ENCODE measurements at places on chromosomes 11 and 22.

DNA sequence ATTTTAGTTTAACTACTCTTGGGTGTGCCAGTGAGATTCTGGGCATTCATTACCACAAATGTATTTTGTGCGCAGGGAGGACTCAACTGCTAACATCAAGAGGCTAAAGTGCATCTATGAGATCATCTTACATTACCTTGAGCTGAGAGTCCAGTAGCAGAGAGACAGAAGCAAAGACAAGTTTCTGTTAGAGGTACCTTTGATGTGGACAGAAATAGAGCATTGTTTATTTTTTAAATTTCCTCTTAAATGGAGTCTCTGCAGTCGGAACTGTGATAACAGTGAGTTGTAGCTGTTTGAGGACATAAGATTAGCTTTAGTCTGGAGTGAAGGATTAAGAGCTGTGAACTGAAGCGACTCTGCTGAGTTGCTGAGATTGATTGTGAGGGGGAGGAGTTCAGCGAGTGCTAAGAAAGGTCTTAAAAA lies 297.0 kb downstream of the CADM1 start:
- no peak for DNase-seq

GRCh38 chr11:106990331-106990730 lies 27.9 kb downstream of the GUCY1A2 start:
- DNase-seq, result no peak

DNA sequence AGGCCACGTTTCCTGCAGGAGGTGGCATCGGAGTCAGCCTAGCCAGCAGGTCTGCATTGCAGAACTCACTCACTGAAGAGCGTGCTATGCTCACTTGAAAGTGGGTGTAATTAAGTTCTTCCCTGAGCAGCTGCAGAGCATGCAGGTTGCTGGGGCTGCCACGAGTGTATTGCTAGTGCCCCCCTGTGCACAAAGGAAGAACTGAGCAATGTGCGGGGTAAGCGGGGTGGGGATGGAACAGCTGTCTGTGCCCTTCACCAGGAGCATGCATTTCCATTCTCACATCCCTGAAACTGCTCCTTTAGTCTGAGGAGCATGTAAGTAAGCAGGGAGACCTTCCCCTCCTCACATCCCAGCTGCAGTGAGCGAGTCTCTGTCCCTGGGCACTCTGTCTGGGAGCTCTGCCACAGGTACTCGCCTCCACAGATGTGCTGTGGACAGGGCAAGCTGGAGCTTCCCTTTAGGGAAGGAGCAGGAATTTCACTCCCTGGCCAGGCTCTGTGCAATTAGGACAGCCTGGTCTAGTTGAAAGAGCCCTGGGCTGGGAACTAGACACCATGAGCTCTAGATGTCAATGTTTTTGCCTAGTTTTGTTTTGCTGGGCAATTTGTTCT lies 1031.8 kb downstream of the NTM start:
- peak; percentile 82 for DNase-seq

GRCh38 chr11:78281511-78281910 lies 92.8 kb downstream of the USP35 start:
- no peak for DNase-seq

- DNase-seq, result no peak
Observed at GRCh38 chr11:107276077-107276476, 181.5 kb downstream of the CWF19L2 start.

DNA sequence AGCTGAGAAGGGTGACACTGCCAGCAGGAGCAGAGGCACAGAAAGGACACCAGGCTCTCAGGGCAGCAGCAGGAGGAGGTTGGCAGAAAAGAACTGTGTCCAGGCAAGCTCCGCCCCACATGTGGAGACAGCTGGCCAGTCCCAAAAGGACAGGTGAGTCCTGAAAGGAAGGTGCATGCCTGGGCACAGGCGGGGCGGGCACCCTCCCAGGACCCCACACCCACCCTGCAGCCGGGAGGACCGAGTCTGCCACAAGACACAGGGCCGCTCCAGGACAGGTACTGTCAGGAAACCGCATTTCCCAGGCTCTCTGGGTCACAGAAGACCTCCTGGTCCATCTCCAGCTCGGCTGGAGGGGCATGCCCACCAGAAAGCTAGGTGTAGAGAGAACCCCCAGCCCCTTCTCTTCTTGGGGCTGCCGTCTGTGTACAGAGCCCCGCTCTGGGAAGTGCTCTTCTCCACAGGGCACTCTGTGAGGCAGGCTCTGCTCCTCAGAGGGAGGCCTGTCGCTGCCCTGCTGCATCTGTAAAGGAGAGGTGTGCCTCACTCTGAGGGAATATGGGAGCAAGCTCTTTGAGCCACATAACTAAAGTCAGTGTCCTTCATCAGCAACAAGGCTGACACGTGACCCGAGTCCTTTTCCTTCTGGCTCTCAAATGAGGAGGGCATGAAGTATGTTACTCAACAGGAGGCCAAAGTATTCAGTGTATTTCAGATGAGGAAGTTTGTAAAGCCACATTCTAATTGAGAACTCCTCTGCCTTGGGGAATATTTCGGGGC lies 50.5 kb downstream of the CLTCL1 start:
- DNase-seq, result no peak

- peak; percentile 80 for DNase-seq
Observed at GRCh38 chr11:45026835-45027234, 76.2 kb upstream of the TP53I11 start.

GRCh38 chr11:134238956-134239355 lies 14.2 kb downstream of the THYN1 start:
- DNase-seq, result no peak

GRCh38 chr22:25013607-25014006 lies 61.1 kb downstream of the KIAA1671 start:
- DNase-seq, result no peak

- no peak for DNase-seq
Observed at GRCh38 chr11:64450168-64450560, 91.2 kb downstream of the RPS6KA4 start.

DNA sequence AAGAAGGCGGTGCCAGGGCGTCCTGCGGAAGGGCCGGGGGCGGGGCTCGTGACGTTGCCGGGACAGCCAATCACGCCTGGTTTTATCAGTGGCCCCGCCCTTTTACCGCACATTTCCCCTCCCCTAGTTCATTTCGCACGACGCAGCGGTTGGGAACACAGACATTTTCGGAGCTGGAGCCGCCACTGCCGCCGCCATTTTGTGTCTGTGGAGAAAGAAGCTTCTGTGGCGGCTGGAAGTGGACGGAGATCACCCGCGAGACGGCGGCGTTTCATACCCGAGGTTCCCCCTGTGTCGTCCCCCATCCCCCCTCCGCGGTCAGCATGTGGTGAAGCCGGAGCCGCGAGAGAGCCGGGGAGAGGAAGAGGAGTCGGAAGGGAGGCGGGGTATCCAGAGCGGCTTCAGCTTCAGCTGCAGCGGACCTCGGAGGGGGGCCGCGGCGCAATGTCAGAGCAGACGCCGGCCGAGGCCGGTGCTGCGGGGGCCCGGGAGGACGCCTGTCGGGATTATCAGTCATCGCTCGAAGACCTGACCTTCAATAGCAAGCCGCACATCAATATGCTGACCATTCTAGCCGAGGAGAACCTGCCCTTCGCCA lies at the start of gene PCF11:
Gene PCF11 (plus strand): TSS at position 136 of the 598 bp plus-strand sequence. CDS start 309 bp downstream, at position 445.
- no peak for DNase-seq

DNA sequence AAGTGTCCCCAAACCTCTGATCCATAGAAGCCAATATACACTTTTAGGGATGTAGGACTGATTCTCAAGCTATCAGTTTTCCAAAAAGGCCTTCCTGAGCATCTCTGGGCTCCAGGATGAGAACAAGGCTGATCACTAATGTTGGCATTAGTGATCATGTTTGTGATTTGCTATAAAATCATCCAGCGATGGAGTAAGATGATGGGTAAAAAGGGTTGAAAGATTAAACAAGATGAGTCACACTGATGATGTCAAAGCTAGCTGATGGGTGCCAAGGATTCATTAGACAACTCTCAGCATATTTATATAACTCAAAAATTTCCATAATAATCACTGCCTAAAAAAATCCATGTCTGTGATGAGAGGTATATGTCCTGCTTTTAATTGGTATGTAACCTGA lies 42.8 kb downstream of the ZNF280B start:
- DNase-seq, result no peak

DNA sequence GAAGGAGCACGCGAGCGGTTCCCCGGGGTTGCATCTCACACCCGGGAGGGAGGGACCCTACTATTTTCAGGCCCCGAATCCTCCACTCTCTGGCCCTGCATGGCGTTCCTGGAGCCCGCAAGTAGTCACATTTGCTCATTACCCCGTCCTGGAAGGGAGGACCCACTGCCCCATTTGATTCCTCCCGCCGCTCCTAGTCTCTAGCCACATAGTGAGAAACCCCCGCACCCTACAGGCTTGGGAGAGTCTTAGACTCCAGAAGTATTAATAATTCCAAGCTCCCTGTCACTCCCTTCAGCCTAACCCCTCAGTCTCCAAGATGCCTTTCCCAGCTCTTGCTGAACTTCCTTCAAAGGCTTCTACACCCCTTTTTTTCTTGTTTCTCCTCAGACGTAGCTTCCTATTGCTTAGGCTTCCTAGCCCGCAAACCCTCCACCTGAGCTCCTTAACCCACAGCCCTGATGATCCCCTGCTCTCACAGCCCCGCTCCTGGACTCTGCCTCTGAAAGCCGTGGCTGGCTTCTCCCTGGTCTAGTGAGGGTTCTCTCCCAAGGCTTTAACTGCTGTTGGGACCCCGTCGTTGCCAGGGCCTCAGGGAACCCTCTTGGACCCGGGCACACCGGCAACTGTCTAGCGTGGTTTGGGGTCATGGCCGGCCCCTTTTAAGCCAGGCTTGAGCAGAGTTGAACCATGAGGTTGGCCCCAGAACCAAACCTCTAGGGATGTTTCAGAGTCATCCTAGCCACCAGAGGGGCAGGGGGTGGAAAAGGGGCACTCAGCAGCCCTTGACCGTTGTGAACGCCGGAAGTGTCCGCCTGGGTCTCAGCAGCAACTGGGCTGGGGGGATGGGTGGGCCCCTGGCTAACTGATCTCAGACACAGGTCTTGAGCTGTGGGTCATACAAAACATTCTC lies 862 bp downstream of the GGA1 start:
- DNase-seq, result no peak

Measured in NCI-H1092 (cell line).